AG20443 (cell line): ENCODE measurements at places on chromosomes 11 and 22.

- DNase-seq = no peak
Observed at GRCh38 chr11:10322401-10322800, 17.5 kb downstream of the ADM start.

- DNase-seq = no peak
Observed at GRCh38 chr11:92067016-92067415, 157.6 kb upstream of the FAT3 start.

- DNase-seq = peak; percentile 51
Observed at GRCh38 chr11:94537031-94537600, 6.6 kb upstream of the FUT4 start.

- DNase-seq = no peak
Observed at GRCh38 chr22:25786165-25786564, 44.2 kb downstream of the MYO18B start.

DNA sequence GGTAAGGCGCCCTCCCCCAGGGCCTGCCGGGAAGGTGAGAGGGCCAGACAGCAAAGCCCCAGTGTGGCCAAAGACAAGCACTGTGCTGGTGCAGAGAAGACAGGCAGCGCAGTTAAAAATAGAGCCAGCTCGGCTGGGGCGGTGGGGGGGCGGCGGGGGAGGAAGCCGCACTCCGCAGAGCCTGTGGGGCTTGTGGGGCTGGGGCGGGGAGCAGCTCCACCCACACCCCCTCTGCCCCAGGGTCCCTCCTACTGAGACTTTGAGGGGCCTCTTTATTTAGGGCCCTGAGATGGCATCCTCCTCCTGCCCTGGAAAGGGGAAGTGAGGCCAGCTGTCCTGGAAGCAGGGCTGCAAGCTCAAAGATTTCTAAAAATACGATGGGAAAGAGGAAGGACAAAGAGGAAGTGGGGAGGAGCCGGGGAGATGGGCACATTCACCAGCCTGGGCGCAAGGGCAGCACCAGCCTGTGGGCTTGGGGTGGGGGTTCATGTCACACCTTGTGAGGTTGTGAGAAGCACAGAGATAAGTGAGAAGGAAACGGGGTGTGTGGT, 2.6 kb downstream of the CYTH4 start:
- DNase-seq = no peak

DNA sequence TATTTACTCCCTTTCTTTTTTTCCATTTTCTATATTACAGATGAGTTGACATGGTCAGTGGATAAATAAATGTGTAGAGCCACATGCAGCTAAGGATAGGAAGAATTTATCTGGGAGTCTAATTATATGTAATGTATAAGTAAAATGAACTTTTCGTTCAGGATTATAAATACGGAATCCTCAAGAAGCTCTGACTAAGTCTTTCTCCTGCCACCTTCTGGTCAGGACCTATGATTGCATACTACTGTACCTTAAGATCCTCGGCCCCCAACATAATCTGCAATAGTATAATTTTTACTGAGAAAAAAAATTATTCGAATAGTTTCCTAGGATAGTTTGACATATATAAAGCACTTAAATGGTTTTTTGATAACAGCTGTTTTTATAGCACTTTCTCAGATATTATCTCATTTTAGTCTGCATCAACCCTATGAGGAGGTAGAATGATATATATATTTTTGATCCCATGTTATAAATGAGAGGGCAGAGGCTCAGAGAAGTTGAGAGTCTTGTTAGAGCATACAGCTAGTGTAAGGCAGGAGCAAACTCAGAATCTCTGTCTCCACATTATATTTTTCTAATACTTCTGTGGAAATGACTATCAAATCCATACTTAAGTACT, 36.1 kb downstream of the CCDC90B start:
- peak; percentile 63 for DNase-seq

DNA sequence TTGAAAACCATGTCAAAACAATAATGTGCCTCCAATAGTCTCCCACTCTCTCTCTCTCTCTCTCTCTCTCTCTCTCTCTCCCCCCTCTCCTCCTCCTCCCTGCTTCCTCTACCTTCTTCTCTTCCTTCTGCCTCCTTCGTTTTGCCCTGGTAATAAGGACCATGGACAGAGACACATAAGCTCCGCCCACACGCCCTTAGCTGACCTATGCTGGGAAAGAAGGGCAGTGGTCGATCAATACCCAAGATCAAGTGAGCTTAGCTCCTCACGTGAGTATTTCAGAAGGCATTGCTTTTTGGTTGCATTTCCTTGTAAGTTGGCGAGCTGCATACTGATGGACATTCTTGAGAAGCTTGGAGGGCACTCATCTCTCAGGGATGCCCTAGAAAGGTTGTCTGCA, 194.8 kb downstream of the MIAT start:
- DNase-seq = no peak

DNA sequence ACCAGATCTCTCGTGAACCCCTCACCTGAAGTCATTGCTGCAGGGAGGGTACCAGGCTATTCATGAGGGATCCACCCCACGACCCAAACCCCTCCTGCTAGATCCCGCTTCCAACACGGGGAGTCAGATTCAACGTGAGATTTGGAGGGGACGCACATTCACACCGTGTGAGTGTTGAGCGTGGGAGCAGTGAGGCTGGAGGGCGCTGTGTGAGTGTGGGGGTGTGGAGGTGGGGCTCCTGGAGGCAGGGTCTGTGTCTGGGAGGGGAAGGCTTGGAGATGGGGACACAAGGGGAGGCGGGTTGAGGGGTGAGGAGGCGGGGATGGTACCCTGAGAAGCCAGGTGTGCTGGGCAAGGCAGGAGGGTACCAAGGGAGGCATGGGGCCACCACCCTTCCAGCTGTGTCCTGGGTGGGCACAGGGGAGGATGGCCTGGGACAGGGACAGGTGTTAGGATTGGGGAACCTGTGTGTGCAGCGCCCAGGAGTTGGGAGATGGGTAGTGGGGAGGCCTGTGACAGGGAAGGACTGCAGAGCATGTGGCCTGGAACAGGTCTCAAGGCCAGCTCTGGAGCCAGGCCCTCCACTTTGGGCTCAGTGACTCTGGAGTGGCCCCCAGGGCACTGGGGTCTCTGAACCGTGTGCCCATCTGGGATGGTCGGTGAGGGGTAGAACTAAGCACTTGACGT, 13.6 kb downstream of the TPCN2 start:
- DNase-seq = no peak

- no peak for DNase-seq
Observed at GRCh38 chr22:50737728-50738648, at the start of gene ACR. Gene ACR, plus strand, starts transcription at chr22:50738204. Its CDS starts 32 bp downstream, at chr22:50738236.

DNA sequence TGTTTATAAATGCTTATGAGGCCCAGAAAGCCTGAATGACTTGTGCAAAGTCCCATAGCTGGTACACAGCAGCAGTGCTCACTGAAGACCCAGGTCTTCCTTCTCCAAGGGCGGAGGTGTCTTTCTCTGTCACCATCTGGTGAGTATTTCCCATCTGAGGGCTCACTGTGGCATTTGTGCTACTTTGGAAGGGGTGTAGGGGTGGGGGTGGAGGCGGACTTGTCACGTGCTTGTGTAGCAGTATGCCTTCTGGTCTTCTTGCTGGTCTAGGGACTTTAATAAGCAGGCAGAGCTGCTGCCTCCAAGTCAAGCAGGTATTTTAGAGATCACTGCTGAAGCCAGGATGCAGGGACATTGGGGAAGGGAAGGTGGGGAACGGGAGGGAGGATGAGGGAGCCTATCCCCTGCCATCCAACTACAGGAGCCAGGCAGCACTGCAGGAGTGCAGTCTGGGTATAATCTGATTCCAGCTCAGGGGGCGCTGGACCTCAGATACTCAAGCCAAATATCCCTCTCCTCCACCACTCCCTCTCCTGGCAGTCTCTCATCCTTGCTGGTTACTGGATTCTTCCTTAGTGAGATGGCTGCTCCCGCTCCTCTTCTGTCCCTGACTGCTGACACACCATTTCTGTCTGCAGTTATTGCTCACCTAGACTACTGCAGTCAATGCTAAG, 3.4 kb downstream of the ABCC8 start:
- no peak for DNase-seq
